ENCODE measurements at places on chromosomes 12 and 14.

DNA sequence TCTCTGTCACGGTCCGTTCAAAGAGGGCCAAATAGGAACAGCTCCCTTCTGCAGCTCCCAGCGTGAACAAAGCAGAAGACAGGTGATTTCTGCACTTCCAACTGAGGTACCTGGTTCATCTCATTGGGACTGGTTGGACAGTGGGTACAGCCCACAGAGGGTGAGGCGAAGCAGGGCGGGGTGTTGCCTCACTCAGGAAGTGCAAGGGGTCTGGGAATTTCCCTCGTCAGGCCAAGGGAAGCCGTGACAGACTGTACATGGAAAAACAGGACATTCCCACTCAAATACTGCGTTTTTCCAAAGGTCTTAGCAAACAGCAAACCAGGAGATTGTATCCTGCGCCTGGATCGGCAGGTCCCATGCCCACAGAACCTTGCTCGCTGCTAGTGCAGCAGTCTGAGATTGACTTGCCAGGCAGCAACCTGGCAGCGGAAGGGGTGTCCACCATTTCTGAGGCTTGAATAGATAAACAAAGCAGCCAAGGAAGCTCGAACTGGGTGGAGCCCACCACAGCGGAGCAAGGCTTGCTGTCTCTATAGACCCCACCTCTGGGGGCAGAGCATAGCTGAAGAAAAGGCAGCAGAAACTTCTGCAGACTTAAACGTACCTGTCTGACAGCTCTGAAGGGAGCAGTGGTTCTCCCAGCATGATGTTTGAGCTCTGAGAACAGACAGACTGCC, 22.7 kb downstream of the SLC38A1 start:
- DNase-seq, result no peak

DNA sequence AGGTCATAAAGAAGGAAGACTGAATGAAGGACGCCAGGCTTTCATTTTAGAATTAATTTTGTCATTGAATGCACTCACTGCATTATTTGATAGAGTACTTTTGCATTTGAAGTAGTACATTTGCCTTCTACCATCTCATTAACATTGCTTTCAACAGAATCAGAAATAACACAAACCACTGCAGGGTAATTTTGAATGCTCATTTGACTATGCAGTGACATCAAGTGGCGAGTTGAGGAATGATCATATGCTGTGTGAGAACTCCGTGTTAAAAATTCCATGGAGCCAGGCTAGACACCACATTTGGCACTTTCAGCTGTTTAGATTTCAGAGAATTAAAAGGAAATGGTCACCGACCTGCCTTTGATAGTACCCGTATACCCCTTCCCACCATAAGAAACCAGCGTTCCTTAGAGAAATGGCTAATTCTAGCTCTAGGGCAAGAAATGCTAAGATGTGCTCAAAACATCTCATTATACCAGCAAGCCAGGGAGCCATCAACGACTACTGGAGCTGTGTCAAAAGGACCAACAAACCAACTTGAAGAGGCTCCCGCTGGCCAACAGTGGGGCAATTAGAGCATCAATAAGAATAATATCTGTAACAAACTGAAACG, 16.5 kb downstream of the HEBP1 start:
- DNase-seq, result no peak

- DNase-seq, result no peak
Measured at GRCh38 chr12:103742349-103742932, 98.6 kb downstream of the NT5DC3 start.

DNA sequence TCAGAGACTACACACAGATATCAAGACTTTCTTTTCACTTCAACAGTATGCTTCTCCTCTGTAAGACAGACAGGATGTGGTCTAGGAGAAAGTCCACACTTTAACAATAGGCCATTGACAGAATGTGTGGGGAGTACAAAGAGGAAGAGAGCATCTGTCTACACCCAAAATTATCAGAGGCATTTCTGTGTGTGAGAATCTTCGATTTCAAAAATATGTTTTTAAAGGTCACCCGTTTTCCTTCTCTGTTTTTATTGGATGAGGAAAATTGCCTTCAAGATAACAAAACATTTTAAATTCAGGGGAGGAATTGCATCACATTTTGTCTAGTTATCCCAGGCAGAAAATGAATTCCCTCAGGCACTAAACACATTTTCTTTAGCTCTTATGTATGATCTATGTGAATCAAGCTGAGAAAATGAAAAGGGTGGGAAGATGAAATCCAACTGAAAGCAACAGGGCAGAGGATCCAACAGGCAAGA, 16.4 kb downstream of the NAV3 start:
- no peak for DNase-seq

- DNase-seq, result no peak
Measured at GRCh38 chr12:114967151-114967550, 283.2 kb upstream of the TBX3 start.

Data from activated CD4-positive, alpha-beta T cell treated with anti-CD3 and anti-CD28 coated beads, Interleukin-2, amount 50 U/mL, for 4 hours (primary cell).